ENCODE measurements at places on chromosomes 6 and 20.

DNA sequence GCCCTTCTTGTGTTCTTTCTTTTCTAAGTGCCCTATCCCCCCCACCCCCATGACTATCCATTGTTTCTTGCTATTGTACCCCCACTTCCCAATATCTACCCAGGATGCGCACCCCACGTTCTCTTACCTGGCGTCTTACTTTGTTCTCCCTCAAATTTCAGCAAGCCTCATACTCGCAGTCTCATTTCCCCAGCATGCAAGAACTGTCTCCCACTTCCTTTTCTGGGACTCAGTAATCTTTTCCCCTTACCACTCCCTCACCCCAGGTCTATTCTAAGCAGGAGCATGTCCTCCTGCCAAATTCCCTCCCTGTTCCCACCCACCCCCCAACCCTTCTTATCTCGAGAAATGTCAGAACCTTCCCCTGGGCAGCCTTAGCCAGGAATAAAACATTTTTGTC, 1.7 kb upstream of the EHMT2 start:
- DNase-seq: peak; percentile 38

DNA sequence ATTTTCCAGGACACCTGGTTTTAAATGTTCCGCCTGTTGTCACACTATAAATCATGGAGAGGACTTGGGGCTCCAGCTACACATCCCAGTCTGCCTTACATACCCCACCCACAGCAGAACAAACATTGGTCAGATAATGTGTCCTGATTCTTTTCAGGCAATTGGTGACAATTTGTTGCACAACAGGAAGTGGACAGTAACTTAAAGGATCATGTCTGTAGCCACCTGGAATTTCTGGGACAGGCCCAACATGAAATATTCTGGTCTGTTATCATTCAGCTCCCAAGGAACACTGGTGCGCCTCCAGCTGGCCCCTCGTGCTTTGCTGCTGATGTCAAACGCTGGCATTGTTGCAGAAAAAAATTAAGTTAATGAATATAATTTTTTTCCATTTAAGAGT, 117.2 kb downstream of the SOBP start:
- DNase-seq: no peak

DNA sequence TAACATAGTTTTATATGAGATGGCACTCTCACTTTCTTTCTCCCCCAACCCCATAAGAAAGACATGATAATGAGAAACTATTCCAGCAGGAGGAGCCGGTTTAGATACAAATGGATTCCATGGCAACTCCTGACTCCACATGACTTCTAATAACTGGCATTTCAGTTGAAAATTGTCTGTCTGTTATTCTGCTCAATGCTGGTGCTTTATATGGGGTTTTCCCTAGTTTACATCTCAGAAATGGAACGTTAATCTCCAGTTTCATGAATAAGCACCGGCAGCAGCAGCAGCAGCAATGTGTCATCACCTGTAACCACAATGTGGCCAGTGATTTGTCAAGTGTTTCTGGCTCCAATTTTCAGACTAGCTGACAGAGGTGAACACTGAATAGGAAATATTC, 8.0 kb upstream of the SIM1 start:
- no peak for DNase-seq

DNA sequence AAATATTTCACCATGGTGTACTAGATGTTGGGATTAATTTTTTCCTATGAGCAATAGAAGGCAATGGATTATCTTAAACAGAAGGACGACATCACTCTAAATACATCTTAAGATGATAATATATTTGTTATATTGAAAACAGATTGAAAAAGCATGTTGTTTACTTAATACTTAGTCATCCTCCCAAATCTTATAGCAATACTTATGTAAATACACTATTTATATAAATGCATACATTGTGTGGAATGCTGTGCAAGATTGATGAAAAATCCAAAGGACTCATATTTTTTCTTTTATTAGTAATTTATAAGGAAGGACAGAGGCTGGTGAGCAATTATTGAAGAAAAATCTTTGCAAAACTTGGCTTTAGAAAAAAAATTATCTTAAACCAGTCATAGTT, 593.5 kb downstream of the MMUT start:
- DNase-seq: no peak

- DNase-seq: peak; percentile 58
These were observed 2.7 kb downstream of the MYB start for GRCh38 chr6:135183532-135184440.

DNA sequence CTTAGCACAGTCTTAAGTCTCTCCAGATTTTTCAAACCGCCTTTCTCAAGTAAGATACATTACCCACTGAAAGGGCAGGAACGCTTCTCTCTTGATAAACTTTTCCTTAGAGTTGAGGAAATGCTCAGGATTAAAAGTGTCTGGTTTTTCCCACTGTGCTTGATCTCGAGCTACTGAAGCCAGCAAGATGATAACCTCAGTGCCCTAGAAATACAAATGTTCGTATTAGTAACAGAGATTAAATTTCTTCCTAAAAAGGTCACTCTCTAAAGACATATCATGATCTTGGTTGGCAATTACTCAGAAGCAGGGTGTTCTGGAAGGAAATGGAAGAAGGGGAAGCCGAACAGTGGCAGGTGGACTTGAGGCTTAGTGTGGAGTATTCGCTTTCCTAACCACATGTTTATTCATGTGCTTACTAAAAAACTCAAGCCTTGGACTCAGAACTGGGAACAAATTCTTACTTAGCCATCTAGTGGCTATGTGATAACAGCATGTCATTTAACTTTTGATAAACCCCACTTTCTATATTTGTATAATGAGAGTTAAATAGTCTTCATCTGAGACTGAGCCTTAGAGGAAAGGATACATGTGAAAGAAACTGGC, 20.1 kb downstream of the C6orf141 start:
- no peak for DNase-seq

- DNase-seq: no peak
These were observed 267.6 kb upstream of the SUPT3H start for GRCh38 chr6:45645302-45645701.

DNA sequence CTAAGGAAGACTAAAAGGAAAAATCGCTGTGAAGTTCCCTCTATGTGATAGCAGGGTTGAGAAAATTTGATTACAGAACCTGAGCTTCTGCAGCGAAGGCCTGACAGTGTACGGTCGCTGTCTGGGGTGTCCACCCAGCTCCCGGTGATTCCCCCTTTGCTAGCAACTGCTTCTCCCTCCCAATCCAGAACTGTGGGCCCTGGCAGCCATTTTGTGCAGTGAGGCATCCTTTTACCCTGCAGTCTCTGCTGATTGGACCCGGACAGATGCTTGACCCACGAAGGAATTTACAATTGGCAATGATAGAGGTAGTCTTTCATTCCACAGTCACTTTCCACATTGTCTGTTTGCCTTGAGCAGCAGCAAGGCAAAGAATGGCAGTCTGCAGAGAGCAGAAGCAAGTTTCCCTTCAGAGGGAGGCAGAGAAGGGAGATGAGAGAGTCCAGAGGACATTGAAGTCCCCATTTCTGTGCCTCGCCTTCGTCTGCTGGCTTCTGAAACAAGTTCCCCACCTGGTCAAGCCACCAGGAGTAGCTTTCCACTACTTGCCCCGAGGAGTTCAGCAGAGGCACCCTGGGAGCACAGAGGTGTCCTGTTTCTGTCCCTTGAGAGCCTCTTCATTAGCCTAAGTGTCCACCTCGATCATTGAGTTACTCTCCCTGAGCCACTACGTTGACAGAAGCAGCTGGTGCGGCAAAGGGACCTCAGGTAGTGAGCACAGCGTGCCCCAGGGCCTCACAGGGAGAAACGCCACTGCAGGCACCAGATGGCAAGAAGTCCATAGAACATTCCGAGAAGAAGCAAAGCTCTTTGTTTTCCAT, 370.3 kb downstream of the NRN1 start:
- no peak for DNase-seq

DNA sequence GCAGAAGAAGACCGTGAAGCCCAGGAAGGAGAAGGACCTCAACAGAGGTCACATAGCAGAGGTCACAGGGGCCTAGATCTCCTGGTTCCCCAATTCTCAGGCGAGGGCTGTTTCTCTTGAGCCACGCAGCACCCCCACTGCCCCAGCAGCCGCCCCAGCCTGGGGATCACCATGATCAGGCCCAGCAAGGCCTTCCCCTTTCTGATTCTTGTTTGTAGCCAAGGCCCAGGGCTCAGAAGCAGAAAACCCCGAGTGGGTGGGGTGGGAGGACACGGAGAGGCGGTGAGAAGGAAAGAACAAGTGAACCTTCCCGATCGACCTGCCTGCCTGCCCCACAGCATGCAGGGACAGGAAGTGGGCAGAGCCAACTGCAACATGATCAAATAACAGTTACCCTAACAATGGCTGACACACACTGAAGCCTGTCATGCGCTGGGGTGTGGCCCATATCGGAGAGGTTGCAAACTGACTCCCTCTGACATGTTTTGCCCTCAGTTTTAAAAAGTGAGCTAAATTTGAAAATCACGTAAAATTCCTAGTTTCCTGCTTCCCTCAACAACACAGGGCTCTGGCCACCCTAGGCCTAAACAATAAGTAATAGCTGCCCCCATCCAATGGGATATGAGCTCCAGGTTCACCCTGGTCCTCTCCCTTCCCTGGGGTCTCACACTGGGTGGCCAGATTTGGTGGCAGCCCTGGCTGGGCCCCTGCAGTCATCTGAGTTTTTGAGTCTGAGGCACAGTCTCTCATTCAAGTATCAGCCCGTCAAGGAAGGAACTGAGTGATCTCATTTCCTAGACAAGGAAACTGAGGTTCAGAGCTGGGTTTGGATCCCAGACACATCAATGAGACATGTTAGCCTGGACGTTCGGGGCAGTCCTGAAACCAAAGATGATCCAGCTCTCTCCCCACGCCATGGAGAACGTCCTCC, 6.5 kb downstream of the PEDS1 start:
- peak; percentile 94 for DNase-seq

DNA sequence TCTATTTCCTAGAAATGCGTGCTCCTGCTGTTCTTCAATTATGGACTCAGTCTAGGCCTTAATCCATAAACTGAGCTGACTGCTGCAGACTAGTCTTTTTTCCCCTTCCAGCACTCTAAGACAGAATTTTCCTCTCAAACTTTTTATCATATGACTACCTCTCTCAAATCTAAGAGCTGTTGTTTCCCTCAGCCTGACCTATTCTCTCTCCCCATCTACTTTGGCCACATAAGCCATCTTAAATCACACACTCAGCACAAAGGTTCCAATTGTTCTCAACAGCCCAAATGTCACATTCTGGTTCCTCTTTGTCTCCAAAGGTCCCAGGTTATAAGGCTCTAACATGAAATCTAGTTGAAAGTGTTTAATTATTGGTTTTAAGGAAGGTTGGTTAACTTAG, 85.2 kb downstream of the PRSS35 start:
- no peak for DNase-seq

- DNase-seq: no peak
These were observed 59.6 kb downstream of the RWDD2A start for GRCh38 chr6:83252719-83253118.

DNA sequence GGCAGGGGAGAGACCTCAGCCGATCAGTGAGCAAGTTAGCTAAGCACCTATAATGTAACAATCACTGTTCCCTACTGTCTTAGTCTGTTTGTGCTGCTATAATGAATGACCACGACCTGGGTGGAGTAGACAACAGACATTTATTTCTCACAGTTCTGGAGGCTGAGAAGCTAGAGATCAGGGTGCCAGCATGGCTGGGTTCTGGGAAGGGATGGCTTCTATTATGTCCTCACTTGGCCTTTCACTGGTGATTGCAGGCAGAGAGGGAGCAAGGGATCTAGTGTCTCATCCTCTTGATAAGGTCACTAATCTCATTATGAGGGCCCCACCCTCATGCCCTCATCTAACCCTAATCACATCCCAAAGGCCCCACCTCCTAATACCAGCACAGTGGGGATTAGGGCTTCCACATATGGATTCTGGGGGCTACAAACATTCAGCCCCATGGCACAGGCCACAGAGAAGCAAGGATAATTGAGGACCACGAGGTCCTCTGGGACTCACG, 162.5 kb downstream of the CD83 start:
- DNase-seq: no peak

- DNase-seq: no peak
These were observed 1024.3 kb upstream of the EPHA7 start for GRCh38 chr6:94443701-94444100.

DNA sequence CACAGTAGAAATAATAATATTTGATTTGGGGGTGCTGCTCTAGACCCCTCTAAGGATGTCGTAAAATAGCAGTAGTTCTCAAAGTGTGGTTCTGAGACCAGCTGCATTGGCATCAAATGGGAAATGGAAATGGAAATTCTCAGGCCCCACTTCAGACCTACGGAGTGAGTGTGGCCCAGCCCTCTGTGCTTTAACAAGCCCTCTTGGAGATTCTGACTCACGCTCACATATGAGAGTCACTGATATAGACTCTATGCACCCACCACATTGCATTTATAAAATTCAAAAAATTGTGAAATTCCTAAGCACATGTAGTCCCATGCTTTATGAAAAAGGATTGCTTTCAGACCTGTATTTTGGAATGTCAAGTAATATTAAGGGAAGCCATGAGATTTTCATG, 14.2 kb upstream of the PPP1R16B start:
- DNase-seq: no peak

GRCh38 chr20:34689486-34689885, 12.6 kb upstream of the PIGU start:
- DNase-seq: peak; percentile 46

GRCh38 chr6:135044639-135045038, 10.0 kb downstream of the HBS1L start:
- peak; percentile 38 for DNase-seq

GRCh38 chr6:34736823-34737222, 20.5 kb upstream of the SNRPC start:
- no peak for DNase-seq

DNA sequence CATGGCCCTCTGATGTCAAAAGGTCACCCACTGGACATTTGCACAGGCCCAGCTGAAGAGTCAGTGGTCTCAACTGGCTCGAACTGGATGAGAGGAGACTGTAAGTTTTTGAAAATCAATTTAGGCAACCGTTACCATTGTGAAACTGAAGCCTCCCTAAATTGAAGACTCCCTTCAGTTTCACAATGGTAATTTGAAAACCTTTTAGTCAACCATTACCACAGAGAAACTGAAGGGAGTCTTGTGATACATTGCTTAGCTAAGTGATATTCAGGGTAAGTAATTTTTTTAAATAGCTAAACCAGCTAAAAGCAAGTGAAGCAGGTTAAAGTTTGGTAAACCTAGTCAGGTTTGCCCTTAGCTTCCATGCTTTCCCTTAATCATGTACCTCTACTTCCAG, 197.3 kb upstream of the NT5E start:
- DNase-seq: no peak

Measured in suppressor macrophage (primary cell).